ENCODE measurements at places on chromosomes 5 and 9.
A peak's percentile ranks its signal among the peaks of the same experiment; 100 is the strongest.

- no peak for DNase-seq
These were observed 154.2 kb downstream of the CCDC171 start for GRCh38 chr9:15707000-15707399.

DNA sequence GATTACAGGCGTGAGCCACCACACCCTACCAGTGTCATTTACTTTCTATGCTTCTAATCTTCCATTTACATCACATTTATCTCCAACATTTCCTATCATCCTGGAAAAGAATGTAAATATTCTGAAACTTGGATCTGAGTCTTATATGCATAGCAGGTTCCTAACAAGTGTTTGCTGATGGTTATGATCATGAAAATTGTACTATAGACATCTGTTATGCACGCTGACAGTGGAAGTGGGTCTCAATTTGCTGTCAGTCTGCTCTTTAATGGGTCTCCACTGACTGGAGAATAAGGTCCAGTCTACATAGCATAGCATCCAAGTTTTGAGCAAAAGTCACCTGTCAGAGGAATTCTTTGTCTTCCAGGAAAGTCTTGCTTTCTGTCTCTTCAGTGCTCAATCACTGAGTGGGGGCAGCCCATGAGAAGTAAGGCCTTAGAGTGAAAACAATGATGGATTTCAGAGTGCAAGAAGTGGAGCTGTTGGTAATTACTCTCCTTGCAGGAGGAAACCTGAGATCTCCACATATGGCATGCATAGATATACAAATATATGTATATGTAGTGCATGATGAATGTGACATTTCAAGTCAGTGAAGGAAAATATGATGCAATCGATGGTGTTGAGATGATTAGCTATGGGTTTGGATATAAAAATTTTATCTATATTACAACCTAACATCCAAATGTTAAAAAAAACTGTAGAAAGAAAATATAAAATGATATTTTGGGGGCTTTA, 29.2 kb upstream of the MSANTD3 start:
- DNase-seq = peak; percentile 25

DNA sequence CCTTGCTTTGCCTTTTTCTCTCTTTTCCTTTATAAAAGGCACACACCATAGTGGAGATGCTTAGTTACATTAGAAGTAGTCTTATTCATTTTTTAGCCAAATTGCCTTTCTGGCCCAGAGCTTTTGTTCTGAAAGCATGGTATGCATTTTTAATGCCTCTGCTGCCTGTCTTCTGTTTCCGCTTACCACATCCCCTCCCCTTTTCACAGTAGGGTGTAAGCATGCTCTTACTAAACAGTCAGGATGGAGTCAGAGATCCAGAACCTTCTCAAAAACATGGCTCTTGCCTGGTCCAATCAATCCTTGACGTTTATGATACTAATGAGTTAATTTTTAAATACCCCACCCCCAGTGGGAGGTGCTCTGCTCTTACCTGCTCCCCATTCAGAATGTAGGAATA, 22.5 kb downstream of the PPP3R2 start:
- no peak for DNase-seq

DNA sequence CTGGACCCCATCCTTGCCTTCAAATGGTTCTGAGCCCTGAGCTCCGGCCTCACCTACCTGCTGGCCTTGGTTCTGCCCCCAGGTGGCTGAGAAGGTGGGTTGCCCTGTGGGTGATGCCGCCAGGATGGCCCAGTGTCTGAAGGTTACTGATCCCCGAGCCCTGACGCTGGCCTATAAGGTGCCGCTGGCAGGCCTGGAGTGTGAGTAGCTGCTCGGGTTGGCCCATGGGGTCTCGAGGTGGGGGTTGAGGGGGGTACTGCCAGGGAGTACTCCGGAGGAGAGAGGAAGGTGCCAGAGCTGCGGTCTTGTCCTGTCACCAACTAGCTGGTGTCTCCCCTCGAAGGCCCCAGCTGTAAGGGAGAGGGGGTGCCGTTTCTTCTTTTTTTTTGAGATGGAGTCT, 5.2 kb downstream of the CEL start:
- DNase-seq = no peak

DNA sequence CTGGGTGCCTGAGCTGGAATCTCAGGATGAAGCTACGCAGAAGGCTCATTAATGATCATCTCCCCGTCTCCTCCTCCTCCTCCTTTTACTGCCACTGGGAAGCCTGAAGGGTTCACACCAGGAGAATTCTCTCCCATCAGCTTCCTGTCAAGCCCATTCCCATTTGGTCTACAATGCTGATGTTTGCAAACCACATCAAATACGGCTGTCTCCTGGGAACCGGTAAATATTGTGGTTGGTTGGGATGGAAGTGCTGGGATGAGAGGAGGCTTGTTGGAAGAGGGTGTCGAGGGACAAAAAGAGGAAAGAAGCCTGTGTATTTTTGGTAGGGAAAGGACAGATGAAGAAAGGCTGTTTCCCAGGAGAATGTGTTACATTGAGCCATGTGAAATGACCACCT, 13.2 kb upstream of the S1PR3 start:
- DNase-seq = no peak

- DNase-seq = no peak
These were observed 1.5 kb upstream of the MYOZ3 start for GRCh38 chr5:150659360-150660107.

GRCh38 chr5:158845941-158846340, 253.8 kb downstream of the EBF1 start:
- no peak for DNase-seq

GRCh38 chr5:3512361-3513095, 83.1 kb upstream of the IRX1 start:
- DNase-seq = no peak

GRCh38 chr5:98825582-98826375, 52.3 kb downstream of the RGMB start:
- no peak for DNase-seq

- DNase-seq = no peak
These were observed 167.0 kb upstream of the ZNF618 start for GRCh38 chr9:113708821-113709713.

- DNase-seq = no peak
These were observed 243.6 kb downstream of the AUH start for GRCh38 chr9:91117959-91118703.

DNA sequence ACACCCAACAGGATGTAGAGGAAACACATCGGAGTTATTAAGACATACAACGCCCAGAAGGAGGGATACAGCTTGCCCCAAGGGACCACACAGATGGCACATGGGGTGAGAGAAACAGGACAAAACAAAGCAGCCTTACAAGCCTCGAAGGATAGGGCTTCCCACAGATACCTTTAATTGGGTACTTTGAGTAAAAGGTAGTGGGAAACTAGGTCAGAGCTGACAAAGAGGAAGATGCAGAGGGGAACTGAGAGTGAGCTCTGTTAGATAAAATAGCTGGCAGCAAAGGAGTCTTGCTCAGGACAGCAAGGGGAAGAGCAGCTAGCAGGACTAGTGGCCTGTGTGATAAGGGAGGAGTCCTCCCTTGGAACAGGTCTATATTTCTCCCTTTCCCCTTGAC, 48.2 kb downstream of the OTP start:
- DNase-seq = no peak

- no peak for DNase-seq
These were observed 168.1 kb downstream of the PAX5 start for GRCh38 chr9:36865731-36866635.

DNA sequence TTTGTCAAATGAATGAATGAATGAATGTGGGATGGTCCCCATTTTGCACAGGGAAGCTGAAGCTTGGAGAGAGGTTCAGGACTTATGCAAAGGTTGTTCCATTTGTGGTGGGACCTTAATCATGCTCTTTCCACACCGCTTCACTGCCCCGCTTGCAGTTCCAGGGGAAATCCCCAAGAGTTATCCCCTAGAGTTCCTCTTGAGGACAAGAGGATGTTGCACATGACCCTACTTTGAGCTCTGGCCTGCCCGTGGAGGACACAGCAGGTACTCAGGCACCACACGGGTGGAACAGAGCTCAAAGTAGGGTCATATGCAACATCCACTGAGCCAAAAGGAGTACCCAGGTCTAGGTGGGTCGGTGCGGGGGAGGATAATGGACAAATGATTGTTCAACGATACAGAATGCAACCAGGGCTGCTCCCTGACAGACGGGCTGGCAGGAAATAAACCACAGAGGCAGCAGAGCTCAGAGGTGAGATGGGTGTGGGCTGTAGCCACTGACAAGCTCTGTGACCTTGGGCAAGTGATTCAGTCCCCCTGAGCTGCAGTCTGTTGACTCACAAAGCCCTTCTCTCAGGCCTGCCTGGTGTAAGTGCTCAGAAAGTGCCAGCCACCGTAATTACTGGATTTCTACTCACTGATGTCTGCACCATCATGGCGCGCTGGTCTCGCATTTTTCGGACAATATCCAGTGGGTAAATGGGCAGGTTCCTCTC, 60.3 kb upstream of the EPB41L4B start:
- DNase-seq = no peak

- no peak for DNase-seq
These were observed 20.6 kb downstream of the FAM240B start for GRCh38 chr9:38699337-38699736.

DNA sequence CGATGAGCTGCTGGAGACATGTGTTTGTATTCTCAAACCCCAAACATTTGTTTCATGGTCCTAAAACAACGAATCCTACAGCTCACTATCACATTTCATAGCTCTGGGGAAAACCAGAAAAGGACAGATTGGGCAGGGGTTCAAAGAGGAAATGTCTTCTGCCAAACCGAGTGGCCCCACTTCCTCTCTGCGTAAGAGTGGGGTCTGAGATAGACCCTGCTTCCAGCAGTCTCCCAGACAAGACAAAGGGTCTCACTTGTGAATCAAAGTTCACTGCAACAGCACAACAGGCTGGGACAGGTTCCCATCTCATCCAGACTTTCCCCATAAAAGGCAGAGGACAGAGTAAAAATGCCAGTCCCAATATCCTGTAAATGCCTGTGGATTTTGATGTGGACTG, 276.2 kb upstream of the SLC24A2 start:
- DNase-seq = no peak

- no peak for DNase-seq
These were observed 18.9 kb upstream of the GLIS3 start for GRCh38 chr9:4318741-4319140.

DNA sequence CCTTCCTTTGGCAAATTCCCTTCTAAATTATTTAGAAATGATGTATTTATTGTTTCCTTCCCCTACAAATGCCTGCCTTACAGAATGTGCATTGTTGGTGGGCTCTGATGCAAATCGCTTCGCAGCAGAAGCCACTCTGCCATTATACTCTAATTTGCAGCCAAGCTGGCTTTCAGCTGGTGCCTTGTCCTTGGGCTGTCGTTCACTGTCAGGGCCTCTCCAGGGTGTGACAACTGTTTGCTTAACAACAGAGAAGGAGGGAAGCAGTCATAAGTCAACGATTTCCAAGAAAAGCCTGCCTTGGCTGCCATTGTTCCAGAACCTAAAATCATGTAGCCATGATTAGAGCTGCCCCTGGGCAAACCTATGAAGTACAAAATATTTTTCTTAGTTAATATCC, 260.1 kb upstream of the RGMB start:
- no peak for DNase-seq

- no peak for DNase-seq
These were observed 18.7 kb downstream of the KCNIP1 start for GRCh38 chr5:170522211-170523141.

DNA sequence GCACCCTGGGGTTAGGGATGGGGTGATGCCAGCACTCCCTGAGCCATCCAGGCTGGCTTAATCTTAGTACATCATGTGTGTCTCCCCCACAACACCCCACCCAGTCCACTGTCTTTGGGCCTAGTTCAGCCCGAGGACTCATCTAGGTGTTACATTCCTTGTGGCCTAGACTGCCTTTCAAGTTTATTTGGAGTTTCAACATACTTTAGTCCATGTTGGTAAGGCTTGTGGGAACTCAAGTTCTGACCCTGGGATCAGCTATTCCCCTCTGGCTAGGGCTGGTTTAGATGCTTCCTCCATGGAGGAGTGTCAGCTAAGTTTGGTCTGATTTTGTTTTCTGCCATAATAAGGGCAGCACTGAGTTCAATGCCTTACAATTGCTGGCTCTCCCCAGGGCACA, 302.4 kb downstream of the SMARCA2 start:
- no peak for DNase-seq

DNA sequence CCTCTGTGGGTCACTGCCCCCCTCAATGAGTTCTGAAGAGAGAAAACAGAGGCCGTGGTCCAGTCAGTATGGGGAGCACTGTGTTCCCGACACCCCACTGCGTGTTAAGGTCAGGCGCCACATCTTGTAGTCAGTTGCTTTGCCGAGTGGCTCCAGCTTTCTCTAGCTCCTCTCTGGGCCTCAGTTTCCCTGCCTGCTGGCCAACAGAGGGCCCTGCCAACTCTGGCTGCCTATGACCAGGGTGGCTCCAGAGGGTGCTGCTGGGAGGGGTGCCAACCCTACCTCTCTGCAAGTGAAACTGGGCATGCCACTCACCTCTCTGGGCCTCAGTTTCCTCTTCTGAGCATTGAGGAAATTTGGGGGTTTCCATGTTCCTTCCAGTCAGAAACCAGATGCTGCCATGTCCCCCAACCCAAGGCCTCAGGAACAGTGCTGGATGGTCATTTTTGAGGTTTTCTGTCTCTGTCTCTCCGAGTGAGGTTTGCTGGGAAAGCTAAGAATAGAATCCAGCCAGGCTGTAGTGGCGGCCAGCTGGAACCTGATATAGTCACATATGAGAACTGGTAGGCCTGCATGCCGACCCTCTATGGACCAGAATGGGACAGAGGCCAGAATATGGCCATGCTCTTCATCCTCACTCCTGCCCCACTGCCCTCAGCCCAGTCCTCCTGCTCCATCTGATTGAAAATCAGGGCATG, 132.1 kb downstream of the PHF2 start:
- DNase-seq = no peak

- no peak for DNase-seq
These were observed 83.0 kb upstream of the IFNE start for GRCh38 chr9:21565155-21565554.

DNA sequence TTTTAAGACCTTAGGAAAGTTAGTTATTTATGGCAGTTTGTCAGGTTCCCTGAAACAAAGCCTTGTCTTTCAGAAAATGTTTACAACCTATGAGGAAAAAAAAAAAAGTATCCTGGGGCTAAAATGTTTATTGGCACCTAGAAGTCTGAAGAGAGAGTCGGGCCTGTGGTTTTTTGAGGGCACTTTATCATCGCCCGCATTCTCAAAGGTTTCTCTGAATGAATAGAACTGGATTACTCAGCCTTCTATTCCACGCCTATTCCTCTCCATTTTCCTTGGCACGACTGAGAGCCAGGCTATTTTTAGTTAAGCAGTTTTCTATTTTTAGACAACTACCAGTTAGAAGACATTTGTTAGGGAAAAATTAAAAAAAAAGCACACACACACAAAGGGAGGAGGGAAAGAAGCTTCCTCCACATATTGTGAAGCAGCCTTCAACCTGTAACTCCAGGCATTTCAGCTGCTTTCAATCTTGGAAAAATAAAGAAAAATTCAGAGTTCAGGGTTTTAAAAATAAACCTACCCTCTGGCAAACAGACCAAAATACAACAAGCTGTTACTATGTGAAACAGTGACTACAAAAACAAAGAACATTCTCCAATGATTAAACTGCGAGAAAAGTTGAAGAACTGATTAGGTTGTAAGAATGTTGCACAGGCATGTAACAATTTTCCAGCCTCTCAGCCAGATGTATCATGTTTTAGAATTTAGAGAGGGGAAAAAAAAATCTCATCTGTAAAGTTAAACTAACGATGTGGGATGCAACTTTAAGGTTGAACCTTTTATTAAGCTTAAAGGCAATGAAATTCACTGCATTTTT, 97.0 kb downstream of the MEF2C start:
- peak; percentile 86 for DNase-seq

GRCh38 chr5:69013481-69013880, 80.3 kb upstream of the SLC30A5 start:
- DNase-seq = no peak
